A549 treated with GW870086 at 1 μM for 4 hours (cell line): ENCODE measurements at places on chromosomes 16 and 17. TPM values are rescaled to one million over a fixed set of nuclear protein-coding genes. Genes with fewer than 3 reads are reported as not detected.

KRT222 gene
- 0.19 to 0.52 TPM (median 0.44 TPM) in 4 of 5 replicates, not detected in the other for total RNA-seq

SF3B3 gene
- total RNA-seq: 126 to 210 TPM (median 193 TPM) in 5 replicates

C16orf46 gene
- total RNA-seq: 0.41 to 1.5 TPM (median 1.1 TPM) in 5 replicates

CES4A gene
- total RNA-seq: 1.8 to 2.7 TPM (median 2.0 TPM) in 5 replicates

GCGR gene
- 0.15 to 0.67 TPM (median 0.54 TPM) in 5 replicates for total RNA-seq

ESRP2 gene
- 0.08 to 0.19 TPM (median 0.17 TPM) in 4 of 5 replicates, not detected in the other for total RNA-seq

CACNG5 gene
- total RNA-seq: not detected in 5 replicates

PPY gene
- not detected in 5 replicates for total RNA-seq

CDRT15 gene
- not detected in 5 replicates for total RNA-seq

TP53TG3 gene
- total RNA-seq: 0.61 to 1.00 TPM (median 0.79 TPM) in 4 of 5 replicates, not detected in the other

NOTUM gene
- total RNA-seq: 0.13 to 0.56 TPM (median 0.35 TPM) in 5 replicates

MYO15A gene
- total RNA-seq: 0.28 to 1.1 TPM (median 0.71 TPM) in 5 replicates

ITGAD gene
- total RNA-seq: 0.07 TPM in 1 of 5 replicates, not detected in the others
